ENCODE measurements at places on chromosomes 3 and 15.

- DNase-seq: no peak
Measured at GRCh38 chr15:50050986-50051743, 67.9 kb downstream of the ATP8B4 start.

DNA sequence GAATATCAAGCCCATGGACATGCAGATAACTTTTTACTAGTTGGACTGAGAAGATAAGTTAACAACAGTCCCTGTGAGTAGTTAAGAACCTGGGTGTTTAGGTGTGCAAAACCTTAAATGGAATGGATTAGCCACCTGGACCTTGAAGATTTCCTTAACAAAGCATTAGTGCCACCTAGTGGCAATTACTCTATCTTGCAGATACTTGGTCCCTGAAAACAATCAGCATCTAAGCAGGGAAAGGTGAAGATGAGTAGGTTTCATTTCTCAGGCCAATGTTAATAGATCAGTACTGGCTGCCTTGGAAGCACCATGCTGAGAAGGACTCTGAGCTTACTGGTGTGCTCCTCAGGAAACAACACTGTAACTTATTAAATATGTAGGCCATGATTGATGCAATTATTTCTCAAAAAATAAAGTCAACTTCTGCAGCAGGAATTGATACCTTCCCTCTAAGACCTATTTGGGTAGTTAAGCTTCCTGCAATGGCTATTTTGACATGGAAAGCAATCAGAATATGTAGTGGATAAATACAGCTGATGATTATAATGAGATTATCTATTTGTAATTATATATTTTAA lies 329.4 kb downstream of the TBC1D5 start:
- peak; percentile 12 for DNase-seq

GRCh38 chr3:69472093-69472492 lies 86.2 kb upstream of the FRMD4B start:
- no peak for DNase-seq

DNA sequence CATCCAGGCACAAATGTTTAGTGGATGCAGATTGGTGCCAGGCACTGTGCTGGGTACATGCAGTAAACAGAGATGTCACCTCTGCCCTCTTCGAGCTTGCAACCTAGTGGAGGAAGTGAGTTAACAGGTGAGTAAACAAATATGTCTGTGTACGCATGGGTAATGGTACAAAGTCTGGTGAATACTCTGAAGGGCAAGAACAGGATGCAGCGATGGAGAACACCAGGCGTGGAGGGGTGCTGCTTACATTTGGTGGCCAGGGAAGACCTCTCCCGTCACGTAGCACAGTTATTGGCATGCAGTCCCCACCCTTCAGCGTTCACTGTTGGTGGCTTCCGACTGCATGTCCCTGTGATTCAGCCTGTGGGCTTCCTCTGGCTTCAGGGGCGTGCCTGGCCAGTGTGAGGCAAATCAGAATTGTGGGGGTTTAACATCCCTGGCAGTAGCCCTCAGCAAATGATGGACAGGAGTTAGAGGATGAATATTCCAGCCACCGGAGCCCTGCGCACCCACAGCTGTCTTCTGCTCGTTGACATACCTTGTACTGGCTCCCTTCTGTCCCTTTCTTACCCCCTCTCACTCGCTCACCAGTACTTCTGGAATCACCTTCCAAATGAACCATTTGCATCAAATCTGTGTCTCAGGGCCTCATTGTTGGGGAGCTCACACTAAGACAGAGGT lies 9.1 kb upstream of the HDAC11 start:
- no peak for DNase-seq

- DNase-seq: no peak
Measured at GRCh38 chr3:45617430-45618080, 23.0 kb downstream of the LIMD1 start.

- no peak for DNase-seq
Measured at GRCh38 chr3:139772539-139773500, 95.0 kb upstream of the NMNAT3 start.
